ENCODE measurements at places on chromosomes 6 and 20. TPM values are rescaled to one million over a fixed set of nuclear protein-coding genes. Genes with fewer than 3 reads are reported as not detected.

Gene MPIG6B
- not detected for total RNA-seq

Gene GABRR1
- total RNA-seq = not detected

GRCh38 chr6:33211666-33212422 lies 3.5 kb downstream of the RING1 start:
- no peak for DNase-seq

DNA sequence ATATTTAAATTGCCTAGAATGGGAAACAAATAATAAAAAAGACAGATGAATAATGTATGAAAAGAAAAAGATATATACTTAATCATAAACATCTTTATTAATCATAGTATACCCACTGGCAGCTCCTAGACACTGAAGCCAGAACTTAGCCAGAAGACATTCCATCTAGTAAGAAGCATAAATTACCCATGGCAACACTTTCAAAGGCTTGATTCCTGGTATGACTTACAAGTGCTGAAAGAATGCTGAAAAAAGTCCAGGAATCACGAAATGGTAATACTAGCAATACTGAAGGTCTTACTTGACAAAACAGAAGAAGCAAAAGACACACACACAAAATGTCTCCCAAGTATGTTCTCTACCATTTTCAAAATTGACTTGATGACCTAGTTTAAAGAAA lies 38.0 kb downstream of the RWDD2A start:
- DNase-seq = no peak

DNA sequence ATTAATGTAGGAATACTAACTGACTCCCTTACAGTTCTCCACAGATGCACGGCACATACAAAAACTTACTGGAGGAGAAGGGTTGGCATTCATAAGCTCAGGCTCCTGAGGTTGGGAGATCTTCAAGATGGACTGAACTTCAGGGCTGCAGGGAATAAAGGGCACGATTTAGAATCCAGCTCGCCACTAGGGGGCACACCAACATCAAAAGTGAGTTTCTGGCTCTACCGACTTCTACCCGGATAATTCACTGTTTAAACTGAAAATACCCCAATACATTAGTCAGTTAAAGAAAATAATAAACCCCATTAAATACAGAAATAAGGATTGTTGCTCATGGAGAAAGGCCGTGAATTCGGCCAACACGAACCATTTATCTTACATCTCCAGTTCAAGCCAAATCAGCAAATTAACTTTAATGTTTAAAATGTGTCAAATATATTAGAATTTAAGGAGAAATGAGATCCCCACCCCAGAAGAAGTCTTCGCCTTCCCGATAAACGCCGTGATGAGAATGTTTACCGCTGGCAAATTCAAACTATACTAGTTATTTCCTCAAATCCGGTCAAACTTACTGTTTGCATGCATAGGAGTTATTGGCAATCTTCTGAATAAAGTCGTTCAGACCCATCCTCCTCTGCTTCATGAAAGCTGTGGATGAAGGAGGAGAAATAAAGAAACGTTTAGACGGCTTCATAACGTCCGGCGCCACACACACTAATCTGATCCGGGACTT lies 121.7 kb upstream of the SLC2A12 start:
- peak; percentile 92 for DNase-seq

Gene ME1
- total RNA-seq = 2.0 TPM

- DNase-seq = no peak
Measured at GRCh38 chr6:163122365-163122764, 292.2 kb upstream of the QKI start.

DNA sequence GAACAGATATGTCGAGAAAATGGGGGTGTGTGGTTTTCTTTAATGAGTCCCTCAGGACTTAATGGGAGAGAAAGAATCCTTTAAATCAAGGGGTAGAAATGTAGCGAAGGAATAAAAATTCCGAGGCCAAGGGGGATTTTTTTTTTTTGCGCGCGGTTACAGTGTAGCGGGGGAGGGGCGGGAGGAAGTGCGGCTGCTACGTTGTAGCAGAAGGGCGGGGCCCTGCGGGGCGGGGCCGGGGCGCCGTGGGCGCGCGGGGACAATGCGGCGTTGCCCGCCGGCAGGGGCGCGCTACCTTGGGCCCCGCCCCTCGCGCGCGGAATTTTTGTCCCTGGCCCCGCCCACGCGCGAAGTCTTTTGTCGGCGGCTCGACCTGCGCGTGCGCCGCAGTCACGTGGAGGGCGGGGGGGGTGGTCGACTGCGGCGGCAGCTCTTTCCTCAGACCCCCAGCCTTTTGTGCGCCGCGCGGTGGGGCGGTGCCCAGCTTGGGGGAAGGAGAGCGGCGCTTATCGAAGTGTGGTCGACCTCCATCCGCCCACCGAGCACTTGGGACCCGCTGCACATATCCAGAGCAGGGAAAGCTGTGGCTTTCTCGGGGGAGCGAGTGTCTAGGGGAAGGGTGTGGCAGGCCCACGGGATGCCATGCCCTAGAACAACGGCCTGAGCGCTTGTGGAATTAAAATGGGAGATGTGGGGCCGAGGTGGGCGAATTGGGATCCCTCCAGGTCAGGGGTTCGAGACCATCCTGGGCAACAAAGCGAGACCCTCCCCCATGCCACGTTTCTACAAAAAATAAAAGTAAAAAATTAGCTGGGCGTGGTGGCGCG lies 1.3 kb downstream of the TUBB start:
- DNase-seq = peak; percentile 95

Measured in cardiac muscle cell (in vitro differentiated cells and primary cell).